Activated T-helper 17 cell treated with anti-CD3 and anti-CD28 coated beads, Interleukin-2, amount 50 U/mL, for 72 hours (primary cell): ENCODE measurements at places on chromosomes 6 and 20. TPM values are rescaled to one million over a fixed set of nuclear protein-coding genes. Genes with fewer than 3 reads are reported as not detected.

NMBR gene
- not detected for total RNA-seq

DNA sequence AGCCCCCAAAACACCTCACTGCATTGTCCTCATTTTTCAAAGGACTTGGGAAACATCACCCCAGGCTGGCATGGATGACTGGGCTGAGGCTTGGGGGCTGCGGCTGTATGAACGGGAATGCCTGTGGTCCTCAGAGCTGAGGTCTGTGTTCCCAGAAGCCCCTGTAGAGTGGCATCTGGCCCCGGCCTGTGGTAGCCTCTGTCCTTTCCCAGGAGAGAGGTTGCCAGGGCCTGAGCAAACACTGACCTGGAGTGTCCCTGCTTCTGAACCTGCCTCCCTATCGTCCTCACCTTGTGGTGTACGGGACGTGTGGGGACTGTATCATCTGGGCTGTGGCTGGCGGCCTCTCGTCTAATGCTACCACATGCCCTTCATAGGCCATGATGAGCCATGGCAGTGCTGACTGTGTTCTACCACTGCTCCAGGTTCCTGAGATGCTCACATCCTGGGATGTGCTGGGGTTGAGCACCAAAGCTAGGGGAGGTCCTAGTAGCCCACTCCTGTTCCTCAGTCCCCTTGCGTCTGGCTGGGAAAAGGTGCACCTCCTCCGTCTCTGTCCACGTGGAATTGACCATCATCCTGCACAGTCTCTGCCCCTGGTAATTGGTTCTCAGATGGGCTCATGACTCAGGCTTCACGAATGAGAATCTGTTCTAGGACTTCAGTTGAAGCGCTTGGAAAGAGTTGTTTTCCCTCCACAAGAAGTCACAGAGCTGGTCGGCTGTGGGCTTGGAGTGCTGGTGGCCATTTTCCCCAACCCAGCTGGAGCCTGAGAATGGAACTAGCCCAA is 27.6 kb downstream of the PHACTR3 start:
- ATAC-seq, result no peak

- ATAC-seq, result no peak
Observed at GRCh38 chr6:123635567-123635966, 1.2 kb downstream of the TRDN start.

- no peak for ATAC-seq
Observed at GRCh38 chr6:111987295-111987694, 66.6 kb upstream of the CCN6 start.

GRCh38 chr6:47447722-47448121 is 29.9 kb upstream of the CD2AP start:
- ATAC-seq, result no peak

DNA sequence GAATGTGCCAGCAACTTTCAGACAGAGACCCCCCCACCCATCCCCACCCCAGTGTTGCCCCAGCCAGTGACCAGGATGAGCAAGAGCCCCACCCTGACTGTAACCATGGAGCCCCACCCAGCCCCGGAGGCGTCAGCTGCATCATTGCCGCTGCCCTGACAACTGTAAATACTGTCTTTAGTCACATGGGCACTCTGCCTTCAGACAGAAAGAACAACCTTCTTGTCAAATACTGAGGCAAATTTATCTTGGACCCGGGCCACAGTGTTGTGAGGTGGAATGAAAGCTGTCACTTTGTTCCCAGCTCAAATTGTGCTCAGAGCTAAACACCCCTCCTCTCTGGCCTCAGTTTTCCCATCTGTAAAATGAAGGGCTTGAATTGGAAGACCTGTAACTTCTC is 23.7 kb downstream of the MOCS3 start:
- no peak for ATAC-seq

DNA sequence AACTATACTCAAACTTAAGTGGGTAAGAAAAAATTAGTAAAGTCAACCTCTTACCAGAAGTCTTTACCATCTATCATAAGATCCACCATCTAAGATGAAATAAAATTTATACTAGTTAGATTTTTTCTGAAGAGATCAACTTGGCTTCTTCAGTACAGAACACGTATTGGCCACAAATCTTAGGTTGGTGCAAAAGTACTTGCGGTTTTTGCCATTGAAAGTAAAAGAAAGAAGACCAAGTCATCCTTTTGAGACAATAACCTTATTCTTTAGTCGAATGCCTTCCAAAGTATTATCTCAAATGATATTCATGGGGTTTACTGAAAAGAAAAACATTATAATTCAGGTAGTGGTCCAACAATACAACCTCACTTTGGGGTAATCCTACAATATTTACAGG is 292.6 kb upstream of the PTCHD4 start:
- ATAC-seq, result no peak
